ENCODE measurements at places on chromosomes 3 and 15.

GRCh38 chr3:5699811-5700210 is 512.3 kb downstream of the EDEM1 start:
- DNase-seq = no peak

DNA sequence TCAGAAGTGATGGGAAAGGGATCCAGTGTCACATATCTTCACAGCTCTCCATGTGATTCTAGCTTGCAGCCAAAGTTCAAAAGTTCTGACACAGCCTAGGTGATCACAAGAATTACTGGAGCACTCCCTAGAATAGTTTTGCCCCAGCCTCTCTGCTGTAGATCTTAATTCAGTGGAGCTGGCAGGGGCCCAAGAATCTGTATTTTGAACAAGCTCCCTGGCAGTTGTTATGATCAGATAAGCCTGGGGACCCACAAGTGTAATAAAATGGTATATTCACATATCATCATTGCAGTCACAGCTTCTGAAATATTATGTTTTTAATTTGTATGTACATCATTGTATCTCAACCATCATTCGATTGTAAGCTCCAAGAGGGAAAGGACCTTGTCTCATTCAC is 62.3 kb downstream of the NOX5 start:
- no peak for DNase-seq

DNA sequence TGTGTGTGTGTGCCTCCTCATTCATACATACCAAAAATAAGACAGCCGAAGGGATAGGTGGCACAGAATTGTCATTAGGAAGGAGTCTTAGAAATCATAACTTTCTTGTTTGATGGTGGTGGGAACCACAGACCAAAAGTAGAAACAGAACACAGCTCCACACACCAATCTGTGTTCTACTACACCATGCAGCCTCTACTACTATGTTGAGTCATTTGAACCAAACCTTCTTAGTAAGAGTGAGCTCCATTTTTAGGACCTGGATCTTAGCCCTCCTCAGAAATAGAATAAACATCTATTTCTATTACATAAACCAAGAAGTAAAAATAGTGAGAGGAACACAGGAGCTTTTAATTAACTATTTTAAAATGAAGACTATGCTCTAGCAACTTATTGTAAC is 27.9 kb upstream of the PLCH1 start:
- DNase-seq = no peak

DNA sequence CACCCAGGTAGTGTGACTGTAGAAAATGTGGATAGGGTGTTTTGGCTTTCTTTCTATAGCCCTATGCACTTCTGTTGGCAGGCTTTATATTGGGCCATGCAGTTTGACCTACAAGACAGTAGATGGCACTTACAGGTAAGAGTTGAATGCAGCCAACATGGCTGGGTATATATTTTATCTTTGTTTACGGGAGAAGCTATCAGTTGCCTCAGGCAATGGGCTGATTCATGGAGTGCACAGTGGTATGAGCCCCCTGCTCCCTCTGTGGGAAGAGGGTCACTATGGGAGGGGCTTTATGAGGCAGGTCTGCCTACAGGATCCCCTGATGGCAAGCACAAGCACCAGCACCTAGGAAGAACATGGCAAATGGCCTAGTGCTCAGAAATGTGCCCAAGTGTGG is 301.2 kb upstream of the CDIN1 start:
- DNase-seq = no peak

- DNase-seq = no peak
Measured at GRCh38 chr3:12224181-12225147, 64.4 kb upstream of the PPARG start.

GRCh38 chr3:123733805-123734526 is 149.1 kb upstream of the HACD2 start:
- no peak for DNase-seq

DNA sequence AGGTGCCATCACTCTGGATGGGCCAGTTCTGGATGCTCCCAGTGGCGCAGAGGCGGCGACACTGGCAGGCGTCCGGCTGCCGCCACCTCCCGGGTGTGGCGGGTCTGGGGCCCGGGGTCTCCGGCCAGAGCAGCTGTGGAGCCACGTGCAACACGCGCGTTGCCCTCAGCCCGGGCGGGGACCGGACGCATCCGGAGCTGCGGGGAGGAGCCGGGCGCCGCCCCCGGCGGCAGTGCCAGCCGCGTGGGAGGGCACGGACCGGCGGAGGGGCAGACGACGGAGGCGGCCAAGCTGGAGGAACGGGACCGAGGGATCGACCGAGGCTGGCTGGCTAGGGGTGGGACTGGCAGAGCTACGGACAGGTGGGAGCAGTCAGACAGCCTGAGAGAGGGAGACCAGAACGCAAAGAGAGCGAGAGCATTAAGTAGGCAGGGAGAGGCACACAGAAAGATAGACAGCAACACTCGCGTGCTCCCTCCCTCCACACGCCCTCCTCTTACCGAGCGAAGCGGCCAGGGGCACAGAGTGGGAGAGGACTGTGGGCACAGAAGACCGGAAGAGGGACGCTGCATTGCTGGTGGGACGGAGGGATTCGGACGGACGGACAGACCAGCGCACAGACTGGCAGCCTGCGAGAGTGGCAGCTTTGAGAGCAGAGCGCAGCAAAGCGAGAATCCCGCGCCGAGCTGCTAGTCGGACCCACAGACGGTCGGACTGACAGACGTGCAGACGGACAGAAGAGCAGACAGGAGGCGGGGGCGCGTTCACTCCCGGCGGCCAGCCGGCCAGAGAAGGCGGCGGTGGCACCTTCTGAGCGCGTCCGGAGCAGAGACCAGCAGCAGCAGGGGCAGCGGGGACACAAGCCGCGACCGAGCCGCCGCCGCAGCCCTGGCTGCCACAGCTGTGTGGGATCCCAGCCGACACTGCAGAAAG is at the start of gene ARPP21:
ARPP21 (plus strand) TSS at position 272 of the 933 bp plus-strand sequence. CDS start 42,227 bp downstream, outside the sequence.
- no peak for DNase-seq

DNA sequence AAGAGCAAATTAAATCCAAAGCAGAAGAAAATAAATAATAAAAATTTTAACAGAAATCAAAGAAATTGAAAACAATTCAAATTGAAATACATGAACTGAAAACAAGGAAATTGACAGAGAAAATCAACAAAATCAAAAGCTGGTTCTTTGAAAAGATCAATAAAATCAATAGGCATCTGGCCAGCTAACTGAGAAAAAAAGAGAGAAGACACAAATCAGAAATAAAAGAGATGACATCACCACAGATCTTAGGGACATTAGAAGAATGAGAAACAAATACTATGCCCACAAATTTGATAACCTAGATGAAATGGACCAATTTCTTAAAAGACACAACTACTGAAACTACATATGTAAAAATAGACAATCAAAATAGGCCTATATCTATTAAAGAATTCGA is 38.8 kb downstream of the FAM240A start:
- DNase-seq = no peak

- peak; percentile 43 for DNase-seq
Measured at GRCh38 chr3:142275856-142276255, 50.5 kb upstream of the GK5 start.

GRCh38 chr3:80259736-80260135 is 491.9 kb upstream of the ROBO1 start:
- no peak for DNase-seq
